ENCODE measurements at places on chromosomes 2 and 18. TPM values are rescaled to one million over a fixed set of nuclear protein-coding genes. Genes with fewer than 3 reads are reported as not detected.

The FAM98A gene
- 131 TPM for total RNA-seq

The ANKRD62 gene
- not detected for total RNA-seq

The CIB4 gene
- not detected for total RNA-seq

The NPHP1 gene
- 1.8 TPM for total RNA-seq

The GALNT1 gene
- total RNA-seq, result 43.9 TPM

The ATP6V1C2 gene
- not detected for total RNA-seq

The NCKAP1 gene
- 160 TPM for total RNA-seq

The CHST9 gene
- total RNA-seq, result not detected
